ENCODE measurements at places on chromosomes 5 and 9.

DNA sequence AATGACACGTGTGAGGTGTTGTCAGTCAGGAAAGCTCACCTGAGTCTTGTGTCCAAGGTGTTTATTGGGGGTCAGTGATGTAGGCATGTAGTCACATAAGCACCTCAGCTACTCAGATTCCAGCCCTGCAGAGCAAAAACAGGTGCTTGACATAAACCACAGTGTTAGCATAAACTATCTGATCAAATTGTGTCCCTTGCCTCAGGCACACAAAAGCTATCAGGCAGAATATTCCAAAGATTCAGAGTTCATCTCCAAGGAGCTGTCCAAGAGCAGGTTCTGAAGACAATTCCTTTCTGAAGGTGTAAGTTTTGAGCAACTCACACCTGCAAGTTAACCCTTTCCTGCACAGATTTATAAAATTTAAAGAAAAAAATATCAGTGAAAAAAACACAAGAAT is 102.2 kb upstream of the ITGA1 start:
- ATAC-seq, result no peak

DNA sequence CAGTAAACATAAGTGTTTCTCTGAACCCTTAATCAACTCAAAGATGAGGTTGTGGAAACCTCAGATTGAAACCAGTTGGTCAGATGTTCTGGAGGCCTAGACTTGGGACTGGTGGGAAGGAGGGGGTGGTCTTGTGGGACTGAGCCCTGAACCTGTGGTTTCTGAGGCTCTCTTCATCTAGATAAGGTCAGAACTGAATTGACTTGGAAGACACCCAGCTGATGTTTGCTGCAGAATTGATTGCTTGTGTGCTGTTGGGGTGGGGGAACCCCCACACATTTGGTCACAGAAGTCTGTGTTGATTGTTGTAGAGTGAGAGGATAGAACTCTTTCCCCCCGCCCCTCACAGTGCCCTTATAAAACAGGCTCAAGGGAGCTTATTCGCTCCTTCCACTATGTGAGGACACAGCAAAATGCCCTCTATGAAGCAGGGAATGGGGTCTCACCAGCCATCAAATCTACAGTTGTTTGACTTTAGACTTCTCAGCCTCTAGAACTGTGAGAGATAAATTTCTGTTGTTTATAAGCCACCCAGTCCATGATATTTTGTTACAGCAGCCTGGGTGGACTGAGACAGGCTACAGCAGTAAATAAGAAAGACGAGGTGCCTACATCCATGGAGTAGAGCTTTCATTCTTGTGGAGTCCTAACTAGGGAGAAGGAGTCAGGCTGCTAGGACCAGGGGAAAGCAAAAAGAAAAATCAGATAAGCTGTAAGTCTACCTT is 25.7 kb upstream of the UGCG start:
- ATAC-seq, result peak; percentile 87

DNA sequence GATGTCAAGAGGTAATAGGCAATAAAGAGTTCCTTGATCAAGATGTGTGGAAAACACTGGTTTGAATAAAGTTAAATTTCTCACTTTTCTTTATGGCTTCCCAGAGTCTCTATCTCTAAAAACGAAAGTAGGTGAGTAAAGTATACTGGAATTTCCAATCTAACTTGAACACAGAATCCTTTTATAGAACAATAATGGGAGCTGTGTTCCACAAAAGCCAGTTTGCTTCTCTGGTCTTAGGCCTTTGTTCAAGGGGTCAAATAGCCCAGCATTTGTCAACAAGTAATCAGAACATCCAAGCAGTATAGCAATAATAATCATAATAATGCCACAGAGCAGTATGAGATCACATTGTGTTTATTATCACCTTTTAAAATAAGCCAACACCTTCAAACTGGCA is 20.2 kb downstream of the ATP10B start:
- ATAC-seq, result no peak

GRCh38 chr5:42826757-42827515 is 15.2 kb upstream of the SELENOP start:
- ATAC-seq, result no peak

DNA sequence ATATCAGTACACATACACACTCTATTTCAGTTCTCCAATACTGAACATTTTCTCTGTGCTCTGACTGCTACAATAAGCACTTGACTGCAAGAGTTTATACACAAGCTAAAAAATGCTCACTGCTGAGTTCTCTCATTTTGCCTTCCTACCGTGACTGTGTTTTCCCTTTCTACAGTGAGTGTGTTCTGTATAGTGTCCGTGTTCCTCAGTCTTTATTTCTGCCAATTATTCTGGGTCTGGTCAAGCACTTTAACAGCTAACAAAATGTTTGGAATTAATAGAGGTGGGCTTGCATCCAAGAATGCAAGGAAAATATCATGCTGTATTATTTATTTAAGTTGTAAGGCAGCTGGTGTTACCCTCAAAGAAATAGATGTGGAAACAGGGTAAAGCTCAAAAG is 217.0 kb upstream of the NREP start:
- no peak for ATAC-seq
